Tibial nerve (tissue), 4 donors: ENCODE measurements at places on chromosomes 13 and 19. TPM values are rescaled to one million over a fixed set of nuclear protein-coding genes. Genes with fewer than 3 reads are reported as not detected.

- no peak overlapping the region for H3K27ac ChIP-seq
- H3K27me3 ChIP-seq: no peaks in the 10 kb centered on the region
- no peaks in the 10 kb centered on the region for H3K4me1 ChIP-seq
- no peak for DNase-seq
- H3K4me3 ChIP-seq: no peak overlapping the region
- no peaks in the 10 kb centered on the region for H3K36me3 ChIP-seq
These were observed 323.8 kb downstream of the LMO7 start for GRCh38 chr13:75959861-75960481.

RNASEH2B gene
- 56.3 TPM for total RNA-seq

DNA sequence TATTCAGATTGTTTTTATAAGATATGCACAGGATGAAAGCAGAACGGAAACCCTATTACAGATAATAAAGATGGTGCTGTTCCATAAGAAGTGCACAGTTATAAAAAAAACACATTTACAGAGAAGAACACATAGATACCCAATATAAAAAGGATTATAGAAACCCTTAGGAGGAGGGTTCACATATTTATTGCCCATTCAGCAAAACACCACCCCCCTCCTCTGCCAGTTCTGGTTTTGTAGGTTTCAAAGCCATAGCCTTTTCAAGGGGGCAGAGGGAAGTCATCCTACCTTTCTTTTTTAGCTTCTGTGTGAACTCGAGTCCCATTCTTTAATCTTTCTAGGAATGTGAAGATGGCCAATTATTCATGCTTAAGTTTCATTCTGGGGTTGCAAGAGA lies 511.2 kb downstream of the GPC5 start:
- no peak overlapping the region for H3K27ac ChIP-seq
- H3K36me3 ChIP-seq: no peaks in the 10 kb centered on the region
- DNase-seq: no peak
- H3K27me3 ChIP-seq: no peaks in the 10 kb centered on the region

GRCh38 chr13:109751477-109751876 lies 34.9 kb downstream of the IRS2 start:
- DNase-seq: no peak
- H3K4me1 ChIP-seq: no peaks in the 10 kb centered on the region
- H3K36me3 ChIP-seq: peaks cover 50% of the 10 kb centered on the region
- H3K27ac ChIP-seq: no peak overlapping the region
- no peak overlapping the region for H3K4me3 ChIP-seq

GRCh38 chr13:114021464-114022308 lies 47.8 kb upstream of the C13orf46 start:
- no peak overlapping the region for H3K27ac ChIP-seq
- H3K4me1 ChIP-seq: no peaks in the 10 kb centered on the region
- DNase-seq: no peak

GRCh38 chr19:33263325-33264023 lies 37.8 kb upstream of the SLC7A10 start:
- H3K27ac ChIP-seq: no peak overlapping the region
- H3K4me3 ChIP-seq: no peak overlapping the region
- no peaks in the 10 kb centered on the region for H3K4me1 ChIP-seq
- no peaks in the 10 kb centered on the region for H3K27me3 ChIP-seq

CBY2 gene
- total RNA-seq: not detected

DNA sequence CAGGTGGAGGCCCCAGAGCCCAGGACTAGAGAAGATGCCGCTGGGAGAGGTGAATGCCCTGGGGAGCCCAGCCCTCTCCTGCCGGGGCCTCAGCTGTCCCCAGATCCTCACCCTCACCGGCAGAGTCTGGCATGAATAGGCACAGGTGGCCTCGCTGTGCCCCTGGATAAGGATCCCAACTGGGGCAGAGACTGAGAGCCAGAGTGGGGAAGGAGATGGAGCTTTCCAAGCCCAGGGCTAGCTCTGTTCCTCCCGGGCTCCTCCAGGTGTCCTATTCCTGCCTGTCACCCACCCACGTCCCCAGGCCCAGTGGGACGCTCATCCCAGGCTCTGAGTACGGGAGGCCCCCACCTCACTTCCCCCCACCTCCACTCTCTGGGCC lies 16.5 kb downstream of the PRR36 start:
- no peak for DNase-seq
- no peak overlapping the region for H3K27ac ChIP-seq
- H3K4me3 ChIP-seq: no peak overlapping the region
- H3K4me1 ChIP-seq: peaks cover 27% of the 10 kb centered on the region
- H3K36me3 ChIP-seq: no peaks in the 10 kb centered on the region

- peak overlapping the region; percentile 76 for H3K27ac ChIP-seq
- no peak overlapping the region for H3K4me3 ChIP-seq
- H3K27me3 ChIP-seq: no peaks in the 10 kb centered on the region
- peak; percentile 48 for DNase-seq
These were observed 290.1 kb downstream of the DCLK1 start for GRCh38 chr13:35841060-35841521.

SPRED3 gene
- total RNA-seq: not detected

FUT2 gene
- total RNA-seq: not detected
